Sigmoid colon (tissue), 7 donors: ENCODE measurements at places on chromosomes 6 and 20. TPM values are rescaled to one million over a fixed set of nuclear protein-coding genes. Genes with fewer than 3 reads are reported as not detected.

Gene FUCA2
- 22.7 TPM for polyA plus RNA-seq

Gene SLC24A3
- 4.4 TPM for polyA plus RNA-seq

Gene STAU1
- polyA plus RNA-seq: 58.3 TPM

Gene RAB22A
- polyA plus RNA-seq: 8.0 TPM

Gene ADGB
- not detected for polyA plus RNA-seq

DNA sequence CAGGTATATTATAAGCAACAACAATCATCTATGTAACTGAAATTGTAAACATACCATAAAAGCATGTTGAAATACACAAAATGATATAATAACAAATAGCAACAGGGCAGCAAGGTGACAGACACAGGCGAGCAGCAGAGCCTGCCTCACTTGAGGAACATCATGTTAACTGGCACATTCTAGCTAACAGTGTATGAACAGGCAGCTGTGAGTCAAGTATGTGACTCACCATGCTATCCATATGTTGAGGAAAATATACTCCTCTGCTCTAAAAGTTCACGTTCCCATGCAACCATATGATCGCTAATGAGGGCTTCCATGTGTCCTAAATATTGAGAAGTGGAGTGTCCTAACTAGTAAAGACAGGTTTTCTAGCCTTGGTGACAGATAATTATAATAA lies 18.4 kb downstream of the SERAC1 start:
- no peaks in the 10 kb centered on the region for H3K4me1 ChIP-seq
- peaks cover 31% of the 10 kb centered on the region for H3K36me3 ChIP-seq
- no peak overlapping the region for H3K27ac ChIP-seq
- no peaks in the 10 kb centered on the region for H3K27me3 ChIP-seq
- H3K4me3 ChIP-seq: no peak overlapping the region

DNA sequence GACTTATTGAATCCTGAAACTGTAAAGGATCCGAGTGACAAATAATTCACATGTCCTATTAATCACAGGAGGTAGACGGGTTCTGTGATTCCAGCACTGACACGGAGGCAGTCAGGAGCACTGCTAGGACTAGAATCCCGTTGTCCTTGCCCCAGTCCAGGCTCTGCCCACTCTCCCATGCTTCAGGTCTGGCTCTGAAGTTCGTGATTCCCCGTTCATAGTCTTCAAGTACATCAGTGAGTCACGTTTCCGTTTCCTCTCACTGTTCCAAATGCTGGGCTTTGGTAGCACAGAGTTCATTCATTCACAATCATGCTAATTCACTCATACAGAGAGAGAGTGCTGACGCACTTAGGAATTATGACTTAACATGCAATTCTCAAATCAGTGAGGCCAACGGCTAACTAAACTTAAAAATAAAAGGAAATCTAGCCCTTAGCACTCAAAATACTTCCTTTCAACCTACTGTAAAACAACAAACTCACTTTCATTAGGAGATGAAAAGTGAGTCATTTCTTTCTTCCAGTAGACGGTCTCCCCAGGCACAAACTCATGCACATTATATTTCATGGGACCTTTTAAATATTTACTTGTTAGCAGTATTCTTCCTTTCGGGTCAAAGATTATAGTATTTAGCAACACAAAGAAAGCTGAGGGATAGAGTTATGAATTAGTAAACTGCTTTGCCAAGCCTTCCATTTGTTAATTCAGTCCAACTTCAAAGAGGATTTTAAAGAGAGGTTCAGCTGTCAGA lies 94.0 kb upstream of the NHSL1 start:
- peak overlapping the region; percentile 5 for H3K4me3 ChIP-seq
- no peaks in the 10 kb centered on the region for H3K4me1 ChIP-seq
- peak overlapping the region; percentile 48 for H3K27ac ChIP-seq

DNA sequence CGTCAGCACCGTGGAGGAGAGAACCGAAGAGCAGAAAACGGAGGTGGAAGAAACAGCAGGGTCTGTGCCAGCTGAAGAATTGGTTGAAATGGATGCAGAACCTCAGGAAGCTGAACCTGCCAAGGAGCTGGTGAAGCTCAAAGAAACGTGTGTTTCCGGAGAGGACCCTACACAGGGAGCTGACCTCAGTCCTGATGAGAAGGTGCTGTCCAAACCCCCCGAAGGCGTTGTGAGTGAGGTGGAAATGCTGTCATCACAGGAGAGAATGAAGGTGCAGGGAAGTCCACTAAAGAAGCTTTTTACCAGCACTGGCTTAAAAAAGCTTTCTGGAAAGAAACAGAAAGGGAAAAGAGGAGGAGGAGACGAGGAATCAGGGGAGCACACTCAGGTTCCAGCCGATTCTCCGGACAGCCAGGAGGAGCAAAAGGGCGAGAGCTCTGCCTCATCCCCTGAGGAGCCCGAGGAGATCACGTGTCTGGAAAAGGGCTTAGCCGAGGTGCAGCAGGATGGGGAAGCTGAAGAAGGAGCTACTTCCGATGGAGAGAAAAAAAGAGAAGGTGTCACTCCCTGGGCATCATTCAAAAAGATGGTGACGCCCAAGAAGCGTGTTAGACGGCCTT lies 41.6 kb downstream of the ZBTB2 start:
- H3K4me1 ChIP-seq: peaks cover 19% of the 10 kb centered on the region
- no peak overlapping the region for H3K4me3 ChIP-seq
- no peaks in the 10 kb centered on the region for H3K27me3 ChIP-seq
- H3K36me3 ChIP-seq: peaks cover 53% of the 10 kb centered on the region

DNA sequence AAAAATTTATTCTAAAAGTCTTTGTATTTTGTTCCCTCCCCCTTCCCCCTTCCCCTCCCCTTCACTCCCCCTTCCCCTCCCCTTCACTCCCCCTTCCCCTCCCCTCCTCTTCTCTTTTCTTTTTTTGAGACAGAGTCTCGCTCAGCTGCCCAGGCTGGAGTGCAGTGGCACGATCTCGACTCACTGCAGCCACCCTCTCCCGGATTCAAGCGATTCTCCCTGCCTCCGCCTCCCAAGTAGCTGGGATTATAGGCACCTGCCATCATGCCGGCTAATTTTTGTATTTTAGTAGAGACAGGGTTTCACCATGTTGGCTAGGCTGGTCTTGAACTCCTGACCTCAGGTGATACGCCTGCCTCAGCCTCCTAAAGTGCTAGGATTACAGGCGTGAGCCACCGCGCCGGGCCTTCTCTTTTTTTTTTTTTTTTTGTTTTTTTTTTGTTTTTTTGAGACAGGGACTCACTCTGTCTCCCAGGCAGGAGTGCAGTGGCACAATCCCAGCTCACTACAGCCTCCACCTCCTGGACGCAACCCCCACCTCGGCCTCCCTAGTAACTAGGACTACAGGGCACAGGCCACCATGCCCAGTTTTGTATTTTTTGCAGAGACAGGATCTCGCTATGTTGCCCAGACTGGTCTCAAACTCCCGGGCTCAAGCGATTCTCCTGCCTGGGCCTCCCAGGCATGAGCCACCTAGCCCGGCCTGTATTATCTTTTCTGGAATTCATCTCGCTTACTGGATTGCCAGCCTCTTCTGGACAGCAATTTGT lies 1.1 kb upstream of the AFG1L start:
- peak overlapping the region; percentile 62 for H3K4me3 ChIP-seq
- no peaks in the 10 kb centered on the region for H3K36me3 ChIP-seq
- DNase-seq: no peak
- H3K27ac ChIP-seq: peak overlapping the region; percentile 88
- no peaks in the 10 kb centered on the region for H3K27me3 ChIP-seq

DNA sequence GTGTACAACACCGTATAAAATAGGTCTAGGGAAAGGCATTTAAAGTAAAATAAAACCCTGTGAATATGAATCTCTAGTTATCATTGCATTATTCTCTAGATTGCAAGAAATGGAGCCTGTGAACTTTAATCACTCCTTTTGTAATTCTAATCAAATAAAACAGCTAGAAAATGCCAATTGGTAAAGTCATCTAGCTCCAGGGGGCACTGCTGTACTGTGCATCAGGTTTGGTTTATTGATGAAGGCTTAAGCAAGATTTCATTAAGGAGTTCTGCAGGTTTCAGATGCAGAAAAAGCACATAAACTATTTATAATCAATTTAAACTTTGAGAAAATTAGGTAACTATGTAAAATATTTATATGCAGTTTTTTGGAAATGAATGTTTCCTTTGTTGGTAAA lies 645.0 kb downstream of the PHF3 start:
- no peaks in the 10 kb centered on the region for H3K36me3 ChIP-seq
- no peak overlapping the region for H3K27ac ChIP-seq
- H3K4me3 ChIP-seq: no peak overlapping the region
- H3K27me3 ChIP-seq: no peaks in the 10 kb centered on the region
- no peaks in the 10 kb centered on the region for H3K4me1 ChIP-seq
- DNase-seq: no peak

- no peak for DNase-seq
- H3K27me3 ChIP-seq: no peaks in the 10 kb centered on the region
- H3K27ac ChIP-seq: no peak overlapping the region
- H3K4me3 ChIP-seq: no peak overlapping the region
- no peaks in the 10 kb centered on the region for H3K36me3 ChIP-seq
- H3K4me1 ChIP-seq: no peaks in the 10 kb centered on the region
Observed at GRCh38 chr6:137625100-137625661, 131.0 kb upstream of the OLIG3 start.

DNA sequence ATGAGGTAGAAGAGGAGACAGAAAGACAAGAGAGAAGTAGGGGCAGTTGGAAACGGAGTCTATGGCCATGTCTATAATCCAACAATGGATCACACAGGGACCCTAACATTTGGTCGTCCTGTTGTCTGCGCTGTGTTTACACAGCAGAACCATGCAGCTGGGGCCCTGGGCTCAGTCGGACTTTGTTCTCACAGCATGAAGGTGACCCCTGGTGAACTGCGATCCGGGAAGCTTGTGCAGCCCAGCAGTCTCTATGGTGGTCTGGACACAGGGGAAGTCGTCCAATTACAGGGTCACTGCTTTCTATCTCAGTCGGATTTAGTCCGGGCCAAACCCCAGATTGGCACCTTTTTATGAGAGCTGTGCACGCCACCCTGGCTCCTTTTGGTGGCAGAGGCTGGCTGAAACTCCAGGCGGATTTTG lies 153.6 kb downstream of the FOXA2 start:
- H3K27me3 ChIP-seq: peaks cover 11% of the 10 kb centered on the region
- H3K4me1 ChIP-seq: no peaks in the 10 kb centered on the region
- H3K27ac ChIP-seq: no peak overlapping the region
- no peaks in the 10 kb centered on the region for H3K36me3 ChIP-seq
- no peak for DNase-seq

DNA sequence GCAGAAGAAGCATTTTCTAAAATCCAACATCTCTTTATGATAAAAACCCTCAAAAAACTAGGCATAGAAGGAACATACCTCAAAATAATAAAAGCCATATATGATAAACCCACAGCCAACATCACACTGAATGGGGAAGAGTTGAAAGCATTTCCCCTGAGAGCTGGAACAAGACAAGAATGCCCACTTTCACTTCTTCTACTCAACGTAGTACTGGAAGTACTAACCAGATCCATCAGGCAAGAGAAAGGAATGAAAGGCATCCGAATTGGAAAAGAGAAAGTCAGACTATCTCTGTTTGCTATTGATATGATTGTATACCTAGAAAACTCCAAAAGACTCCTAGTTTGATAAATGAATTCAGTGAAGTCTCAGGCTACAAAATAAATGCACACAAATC lies 7.9 kb upstream of the CDK19 start:
- no peaks in the 10 kb centered on the region for H3K36me3 ChIP-seq
- DNase-seq: no peak
- H3K27me3 ChIP-seq: no peaks in the 10 kb centered on the region
- no peak overlapping the region for H3K4me3 ChIP-seq
- no peak overlapping the region for H3K27ac ChIP-seq

GRCh38 chr6:72739368-72739779 lies 117.5 kb downstream of the KCNQ5 start:
- DNase-seq: no peak

GRCh38 chr6:158030380-158031300 lies 49.0 kb downstream of the SYNJ2 start:
- peak overlapping the region; percentile 44 for H3K27ac ChIP-seq
- DNase-seq: peak; percentile 59
- no peaks in the 10 kb centered on the region for H3K27me3 ChIP-seq
- no peaks in the 10 kb centered on the region for H3K36me3 ChIP-seq
- H3K4me1 ChIP-seq: peaks cover 52% of the 10 kb centered on the region

GRCh38 chr6:148445620-148446019 lies 103.0 kb downstream of the SASH1 start:
- H3K4me1 ChIP-seq: no peaks in the 10 kb centered on the region
- H3K27ac ChIP-seq: no peak overlapping the region
- H3K36me3 ChIP-seq: no peaks in the 10 kb centered on the region
- H3K4me3 ChIP-seq: no peak overlapping the region
- no peaks in the 10 kb centered on the region for H3K27me3 ChIP-seq
- no peak for DNase-seq

DNA sequence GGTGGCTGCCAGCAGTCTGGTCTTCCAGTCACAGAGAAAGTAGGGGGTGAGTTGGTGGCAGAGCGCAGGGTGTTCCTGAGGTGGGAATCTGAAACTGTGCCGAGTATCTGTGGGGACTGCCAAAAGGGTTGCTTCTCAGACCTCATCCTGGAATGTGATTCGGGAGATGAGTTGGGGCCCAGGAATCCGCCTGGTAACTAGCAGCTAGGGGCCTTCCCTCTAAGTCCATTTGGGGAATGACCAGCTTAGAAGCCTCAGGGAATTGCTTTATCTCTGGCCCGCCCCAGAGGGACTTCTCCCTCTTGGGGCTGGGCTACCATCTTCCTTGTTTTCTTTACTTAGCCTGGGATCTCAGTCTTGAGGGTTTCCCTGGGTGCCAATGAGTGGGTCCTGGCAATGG lies 49.6 kb downstream of the MOCS1 start:
- peak overlapping the region; percentile 77 for H3K27ac ChIP-seq
- peaks cover 36% of the 10 kb centered on the region for H3K4me1 ChIP-seq
- no peak overlapping the region for H3K4me3 ChIP-seq
- H3K27me3 ChIP-seq: no peaks in the 10 kb centered on the region

DNA sequence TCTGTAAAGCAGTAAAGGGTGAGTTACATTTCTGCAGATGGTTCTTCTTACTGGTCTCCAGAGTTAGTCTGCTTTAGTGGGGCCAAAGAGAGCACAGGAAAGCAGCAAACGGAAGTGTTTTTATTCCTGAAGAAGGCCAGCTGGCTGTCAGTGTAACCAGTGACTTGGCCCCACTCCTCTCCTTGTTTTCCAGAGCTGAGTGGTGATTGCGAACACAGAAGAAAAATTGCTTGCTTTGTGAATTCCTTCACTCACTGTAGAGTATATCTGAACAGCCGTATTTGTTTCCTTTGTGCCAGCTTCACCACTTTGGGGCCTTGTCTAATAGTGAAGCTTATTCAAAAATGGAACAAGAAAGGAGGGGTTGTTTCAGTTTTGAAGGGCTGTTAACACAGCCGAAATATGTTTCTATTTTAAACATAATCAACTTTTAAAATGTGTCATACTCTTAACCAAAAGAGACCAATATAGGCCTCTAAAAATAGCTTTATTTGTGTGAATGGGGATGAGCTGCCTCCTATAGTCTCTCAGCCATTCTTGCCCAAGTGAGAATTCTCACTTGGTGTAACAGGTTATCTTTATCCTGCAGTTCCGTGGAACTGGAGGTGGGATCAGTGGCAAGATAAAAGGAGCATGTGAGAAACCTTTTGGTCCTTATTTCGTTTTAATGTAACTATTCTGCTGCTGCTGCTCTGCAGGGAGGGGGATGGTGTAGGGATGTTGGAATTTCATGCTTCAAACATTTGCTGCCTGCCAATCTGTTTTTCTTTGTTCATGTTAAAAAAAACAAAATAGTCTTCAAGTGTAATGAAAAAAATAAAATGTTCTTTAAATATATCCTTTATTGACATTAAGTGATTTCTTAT lies 37.8 kb downstream of the ZC2HC1B start:
- H3K4me1 ChIP-seq: no peaks in the 10 kb centered on the region
- no peaks in the 10 kb centered on the region for H3K36me3 ChIP-seq
- peak overlapping the region; percentile 0 for H3K4me3 ChIP-seq
- H3K27ac ChIP-seq: peak overlapping the region; percentile 63
- no peaks in the 10 kb centered on the region for H3K27me3 ChIP-seq
- peak; percentile 84 for DNase-seq

GRCh38 chr6:14831937-14832336 lies 413.9 kb upstream of the JARID2 start:
- DNase-seq: no peak
- no peak overlapping the region for H3K27ac ChIP-seq
- H3K27me3 ChIP-seq: no peaks in the 10 kb centered on the region
- H3K4me3 ChIP-seq: no peak overlapping the region
